ENCODE measurements at places on chromosomes 2 and 18.

DNA sequence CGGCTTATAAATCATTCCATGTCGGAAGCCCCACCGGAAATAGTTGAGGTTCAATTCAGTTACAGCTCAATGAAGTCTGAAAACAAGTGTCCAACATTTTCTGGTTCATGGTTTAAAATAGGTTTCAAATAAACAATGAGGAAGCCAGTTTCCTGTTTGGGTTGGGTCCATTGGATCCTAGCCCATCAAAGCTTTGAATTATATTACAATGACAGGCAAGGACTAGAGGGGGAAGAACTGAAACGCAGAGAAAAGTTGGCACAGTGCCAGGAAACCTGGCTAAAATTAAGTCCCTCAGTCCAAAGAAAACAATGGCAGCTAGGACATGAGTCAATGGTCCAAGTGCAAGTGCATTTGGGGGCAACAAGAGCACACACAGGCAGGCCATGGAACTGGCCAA, 32.0 kb downstream of the SLC14A1 start:
- no peak for DNase-seq

- no peak for DNase-seq
These were observed 221.1 kb upstream of the NRP2 start for GRCh38 chr2:205461169-205461568.

DNA sequence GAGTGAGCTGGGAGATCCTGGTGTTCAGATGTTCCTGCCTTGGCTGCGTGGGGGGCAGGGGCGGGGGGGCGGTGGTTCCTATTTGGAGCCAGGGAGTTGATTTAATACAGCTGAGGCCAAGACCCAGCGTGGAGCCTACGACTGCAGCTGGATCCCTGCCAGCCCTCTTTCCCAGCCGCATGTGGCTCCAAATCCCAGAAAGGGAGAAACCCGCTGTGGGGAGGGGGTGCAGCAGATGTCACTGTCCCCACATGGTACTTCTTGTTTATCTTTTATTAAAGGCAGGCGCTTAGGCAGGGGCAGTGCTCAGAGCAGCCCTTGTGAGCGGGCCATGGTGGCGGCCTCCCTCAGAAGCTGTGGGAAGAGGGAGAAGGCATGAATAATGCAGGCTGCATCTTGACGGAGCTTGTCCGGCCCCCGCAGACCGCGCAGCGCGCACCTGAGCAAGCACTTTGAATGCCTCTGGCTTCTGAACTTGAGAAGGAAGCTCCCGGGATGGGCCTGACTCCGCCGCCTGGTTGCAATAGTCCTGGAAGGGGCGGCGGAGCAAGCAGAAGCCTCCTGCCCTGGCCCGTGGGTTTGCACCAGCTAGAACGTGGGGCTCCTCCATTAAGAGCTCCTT, 112.1 kb downstream of the GLI2 start:
- no peak for DNase-seq

GRCh38 chr2:71785516-71785981, 332.2 kb downstream of the DYSF start:
- DNase-seq = no peak

DNA sequence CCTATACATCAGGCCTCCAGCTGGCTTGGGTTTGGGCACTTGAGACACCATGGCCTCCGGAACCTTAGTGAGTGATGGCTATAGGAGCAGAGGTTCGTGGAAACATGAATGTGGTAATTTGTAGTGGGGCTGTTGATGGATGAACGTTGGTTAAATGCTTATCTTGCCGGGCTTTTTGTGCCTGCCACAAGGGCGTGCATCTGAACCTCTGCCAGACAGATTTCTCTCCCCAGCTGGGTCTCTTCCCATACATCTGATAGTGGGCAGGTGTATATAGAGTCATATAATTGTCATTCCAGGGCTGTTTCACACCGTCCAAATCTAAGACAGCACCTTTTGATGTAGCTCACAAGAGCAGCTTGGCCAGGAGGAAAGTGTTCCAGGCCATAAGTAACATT, 14.7 kb downstream of the LAMA3 start:
- no peak for DNase-seq

Data from CD8-positive, alpha-beta T cell (primary cell).